ENCODE measurements at places on chromosomes 3 and 15.
A peak's percentile ranks its signal among the peaks of the same experiment; 100 is the strongest.

GRCh38 chr3:123218990-123219389 lies 17.2 kb downstream of the SEC22A start:
- DNase-seq = no peak

DNA sequence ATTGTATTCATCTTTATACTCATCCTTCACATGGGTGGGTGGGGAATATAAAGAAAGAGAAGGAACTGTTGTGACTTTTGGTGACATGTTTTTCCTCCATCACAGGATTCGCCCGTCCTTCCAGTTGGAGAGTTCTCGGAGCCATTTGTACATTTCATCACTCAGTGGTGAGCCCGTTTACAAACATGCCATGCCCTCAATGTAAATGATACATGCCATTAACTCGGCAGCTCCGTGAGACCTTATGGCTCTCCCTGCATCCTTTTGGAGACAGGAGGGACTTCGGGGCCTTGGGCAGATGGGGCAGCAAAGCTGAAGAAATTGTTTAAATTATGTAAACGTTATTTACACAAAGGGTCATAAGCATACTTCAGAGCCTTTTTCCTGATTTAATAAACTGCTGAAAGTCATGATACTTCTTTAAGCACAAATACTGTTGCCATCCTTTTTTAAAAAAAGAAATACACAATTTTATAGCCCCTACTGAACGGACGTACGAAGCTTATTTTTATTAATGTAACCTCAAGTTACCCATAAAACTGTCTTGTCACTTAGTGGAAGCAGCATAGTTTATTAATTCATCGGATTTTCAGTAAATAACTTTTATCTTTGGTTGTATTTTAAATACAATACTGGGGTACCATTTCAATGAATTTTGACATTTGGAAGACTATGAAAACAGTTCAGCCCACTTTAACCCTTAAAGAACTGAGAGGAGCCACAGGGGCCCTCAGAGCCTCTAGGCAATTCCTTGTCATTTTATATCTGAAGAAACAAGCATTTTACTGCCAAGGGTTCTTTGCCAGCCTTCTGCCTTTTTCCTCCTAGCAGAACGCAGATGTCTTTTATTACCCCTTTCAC lies 55.6 kb upstream of the SKOR1 start:
- no peak for DNase-seq

GRCh38 chr3:116423374-116423773 lies 21.9 kb downstream of the LSAMP start:
- DNase-seq = no peak

DNA sequence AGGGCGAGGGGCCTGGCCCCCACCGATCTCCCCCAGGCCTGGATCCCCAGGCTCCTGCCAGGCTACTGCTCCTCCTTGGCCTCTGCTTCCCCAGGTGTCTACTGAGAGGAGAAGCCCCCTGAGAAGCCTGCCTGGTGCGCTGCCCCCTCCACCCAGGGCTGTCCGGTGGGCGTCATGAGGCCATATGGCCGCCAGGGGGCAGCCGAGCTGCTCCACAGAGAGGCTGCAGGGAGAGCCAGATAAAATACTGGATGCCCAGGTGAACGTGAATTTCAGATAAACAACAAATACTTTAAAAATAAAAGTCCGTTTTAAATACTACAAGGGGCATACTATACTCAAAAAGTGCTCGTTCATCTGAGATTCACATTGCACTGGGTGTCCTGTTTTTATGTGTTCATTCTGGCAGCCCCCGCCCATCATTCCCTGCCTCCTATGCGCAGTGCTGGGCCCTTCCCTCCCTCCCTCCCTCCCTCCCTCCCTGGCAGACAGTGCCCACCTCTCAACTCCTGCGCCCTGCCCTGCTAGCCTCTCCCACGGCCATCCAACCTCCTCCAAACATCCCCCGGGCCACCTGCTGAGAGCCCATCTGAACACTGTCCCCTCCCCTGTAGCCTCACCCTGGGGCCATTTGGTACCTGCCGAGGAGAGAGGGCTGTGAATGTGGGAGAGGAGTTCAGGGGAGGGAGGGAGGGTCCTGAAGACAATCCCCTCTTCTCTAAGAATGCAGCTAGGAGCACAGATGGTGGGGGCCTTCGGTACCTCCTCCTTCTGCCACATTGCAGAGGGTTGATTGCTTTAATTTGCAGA lies 29.6 kb downstream of the PSTPIP1 start:
- peak; percentile 80 for DNase-seq

GRCh38 chr3:46187876-46188275 lies 20.2 kb downstream of the CCR1 start:
- DNase-seq = peak; percentile 18

GRCh38 chr3:24506966-24507775 lies 12.5 kb upstream of the THRB start:
- DNase-seq = no peak

DNA sequence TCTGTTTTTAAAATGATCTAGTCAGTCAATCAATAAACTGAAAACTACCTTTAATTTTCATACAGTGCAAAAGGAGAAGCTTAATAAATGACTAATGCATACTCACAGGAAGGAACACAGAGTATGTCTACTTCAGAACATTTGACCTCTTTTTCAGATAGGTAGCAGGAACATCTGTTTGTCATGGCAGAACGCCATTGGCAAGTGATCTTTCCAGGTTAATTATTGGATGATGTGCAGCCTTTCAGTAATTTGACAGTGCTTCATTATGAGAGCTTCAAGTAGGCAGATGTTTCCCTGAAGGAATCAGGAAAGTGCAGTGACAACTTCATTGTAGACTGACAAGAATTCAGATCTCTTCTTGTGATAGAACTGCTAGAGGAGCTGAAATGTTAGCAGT lies 325.0 kb downstream of the OTOL1 start:
- DNase-seq = no peak

DNA sequence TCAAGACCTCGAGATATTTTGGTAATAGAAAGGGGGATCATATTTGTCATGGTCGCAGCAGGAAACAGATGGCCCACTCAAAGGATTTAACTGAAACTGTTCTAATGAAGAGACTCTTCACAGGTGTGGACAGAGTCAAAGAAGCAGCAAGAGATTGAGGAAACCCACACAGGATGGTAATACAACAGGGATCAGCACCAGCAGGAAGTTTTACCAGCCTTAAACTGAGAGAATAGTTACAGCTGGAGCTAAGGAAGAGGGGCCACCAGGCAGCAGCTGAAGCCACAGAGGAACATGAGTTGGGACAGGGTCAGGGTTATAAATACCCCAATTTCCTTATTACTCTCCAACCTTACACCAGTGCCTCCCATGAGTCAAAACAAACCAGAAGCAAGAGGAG lies 131.8 kb upstream of the UBE2E2 start:
- peak; percentile 5 for DNase-seq

DNA sequence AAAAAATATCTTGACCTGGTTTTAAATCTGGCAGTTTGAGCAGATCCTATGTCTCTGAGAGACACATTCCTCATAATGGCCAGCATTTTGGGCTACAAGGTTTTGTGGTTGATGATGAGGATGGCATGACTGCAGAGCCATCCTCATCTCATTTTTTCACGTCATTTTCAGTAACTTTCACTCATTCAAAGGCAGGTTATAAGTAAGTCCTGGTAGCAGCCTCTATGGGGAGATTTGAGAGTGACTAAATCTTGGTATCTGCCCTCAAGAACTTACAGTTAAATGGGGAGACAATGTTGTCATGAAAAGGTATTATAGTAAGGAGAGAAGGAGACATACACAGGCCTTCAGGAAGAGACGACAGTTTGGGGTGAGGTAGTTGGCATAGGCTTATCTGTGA lies 14.5 kb downstream of the TIGIT start:
- no peak for DNase-seq

DNA sequence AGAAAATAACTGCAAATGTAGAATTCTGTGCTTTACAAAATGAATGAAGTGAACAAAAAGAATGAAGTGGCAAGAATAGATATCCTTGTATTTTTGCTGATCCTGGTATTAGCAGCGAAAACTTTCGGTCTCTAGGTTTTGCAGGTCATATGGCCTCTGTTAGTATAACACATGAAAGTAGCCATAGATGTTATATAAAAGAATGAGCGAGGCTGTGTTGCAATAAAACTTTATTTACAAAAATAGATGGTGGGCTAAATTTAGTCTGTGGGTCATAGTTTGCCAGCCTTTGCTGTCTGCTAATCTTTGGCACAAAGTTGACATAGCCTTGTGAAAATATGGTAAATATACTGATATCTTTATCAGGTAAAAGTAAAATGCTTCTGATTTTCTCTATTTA lies 35.2 kb downstream of the SEC22A start:
- no peak for DNase-seq

DNA sequence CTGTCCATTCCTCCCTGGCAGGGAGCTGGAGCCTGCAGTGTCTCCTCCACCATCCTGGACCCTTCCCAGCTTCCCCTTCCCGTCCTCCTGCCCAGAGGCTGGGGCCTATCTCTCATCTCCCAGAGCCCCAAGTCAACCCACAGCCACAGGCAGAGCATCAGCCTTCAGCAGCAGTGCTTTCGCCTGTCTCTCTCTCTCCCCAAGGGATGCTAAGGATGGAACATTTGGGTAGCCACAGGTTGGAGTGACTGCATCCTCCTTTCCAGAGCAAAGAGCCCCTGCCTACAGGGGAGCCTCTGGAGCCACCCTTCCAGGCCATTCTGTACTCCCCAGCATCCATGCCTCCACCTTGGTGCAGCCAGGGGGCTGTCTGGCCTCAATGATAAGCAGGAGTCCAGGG lies 4.2 kb downstream of the PLCB2 start:
- no peak for DNase-seq

GRCh38 chr3:47265008-47265407 lies 17.6 kb downstream of the KIF9 start:
- DNase-seq = no peak

GRCh38 chr15:68815598-68815997 lies 5.1 kb downstream of the ANP32A start:
- DNase-seq = no peak

- peak; percentile 59 for DNase-seq
These were observed 985 bp downstream of the TRPC1 start for GRCh38 chr3:142724682-142725356.

- DNase-seq = no peak
These were observed 1030.9 kb downstream of the ROBO1 start for GRCh38 chr3:78736863-78737262.

DNA sequence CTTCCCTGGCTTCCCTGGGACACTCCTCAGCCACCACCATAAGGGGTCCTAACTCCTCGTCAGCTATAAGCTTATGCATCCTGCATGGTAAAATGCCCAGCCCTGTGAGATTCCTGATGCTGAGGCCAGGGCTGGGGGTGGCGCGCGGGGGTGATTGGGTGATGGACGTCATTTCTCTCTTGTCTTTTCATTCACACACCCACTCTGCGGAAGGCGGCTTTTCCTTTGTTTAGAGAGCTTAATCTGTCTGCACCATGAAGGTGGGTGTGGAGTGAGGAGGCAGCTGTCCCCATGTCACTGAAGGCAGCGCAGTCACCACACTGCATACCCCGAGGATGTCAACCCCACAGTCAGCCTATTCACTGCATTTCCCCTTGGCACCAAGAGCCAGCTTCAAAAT lies 110.0 kb upstream of the NSMCE3 start:
- DNase-seq = no peak

GRCh38 chr15:50183112-50183794 lies 1.3 kb downstream of the SLC27A2 start:
- peak; percentile 52 for DNase-seq

GRCh38 chr3:123750659-123751420 lies 133.3 kb downstream of the MYLK start:
- DNase-seq = no peak

GRCh38 chr3:52068055-52068571 lies 11.7 kb upstream of the DUSP7 start:
- peak; percentile 19 for DNase-seq

- no peak for DNase-seq
These were observed 82.8 kb upstream of the FXR1 start for GRCh38 chr3:180829409-180830405.

DNA sequence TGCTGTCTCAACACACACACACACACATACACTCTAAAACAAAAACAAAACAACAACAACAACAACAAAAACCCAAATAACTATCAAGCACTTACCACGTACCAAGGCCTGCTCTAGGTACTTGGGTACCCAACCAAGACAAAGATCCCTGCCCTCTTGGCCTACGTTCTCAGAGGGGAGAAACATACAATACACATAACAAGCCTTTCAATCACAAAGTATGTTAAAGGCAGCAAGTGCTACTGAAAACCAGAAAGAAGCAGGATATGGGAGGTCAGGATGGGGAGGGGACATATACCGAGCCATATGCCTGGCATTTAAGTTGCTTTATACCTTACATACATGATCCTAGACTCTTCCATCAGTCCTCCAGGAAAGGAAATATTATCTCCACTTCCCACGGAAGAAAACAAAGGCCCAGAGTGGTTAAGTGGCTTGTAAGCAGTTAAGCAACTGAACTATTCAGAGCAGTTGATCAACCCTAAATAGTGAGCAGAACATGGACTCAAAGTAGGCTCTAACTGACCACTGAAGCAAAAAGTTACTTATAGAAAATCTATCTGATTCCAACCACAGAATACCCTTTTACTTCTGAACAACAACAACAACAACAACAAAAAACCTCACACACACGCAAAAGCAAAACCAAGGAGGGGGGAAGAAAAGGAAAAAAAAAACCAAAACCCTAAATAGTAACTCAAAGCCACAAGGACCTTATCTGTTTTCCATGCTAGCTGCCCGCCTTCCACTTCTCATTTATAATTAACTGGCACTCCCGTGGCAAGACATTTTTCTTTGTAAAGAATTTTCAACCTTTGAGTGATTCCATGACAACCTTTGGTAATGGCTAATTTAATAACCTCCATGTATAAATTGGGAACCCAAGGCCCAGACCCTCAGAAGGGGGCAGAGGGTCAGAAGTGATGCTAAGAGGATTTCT lies 21.0 kb downstream of the PRICKLE2 start:
- no peak for DNase-seq

GRCh38 chr3:190545191-190545590 lies 31.3 kb downstream of the IL1RAP start:
- DNase-seq = no peak

GRCh38 chr3:155093261-155093660 lies 13.1 kb downstream of the MME start:
- DNase-seq = peak; percentile 37

Measured in KBM-7 (cell line).